ENCODE measurements at places on chromosomes 4 and X.
A peak's percentile ranks its signal among the peaks of the same experiment; 100 is the strongest.

DNA sequence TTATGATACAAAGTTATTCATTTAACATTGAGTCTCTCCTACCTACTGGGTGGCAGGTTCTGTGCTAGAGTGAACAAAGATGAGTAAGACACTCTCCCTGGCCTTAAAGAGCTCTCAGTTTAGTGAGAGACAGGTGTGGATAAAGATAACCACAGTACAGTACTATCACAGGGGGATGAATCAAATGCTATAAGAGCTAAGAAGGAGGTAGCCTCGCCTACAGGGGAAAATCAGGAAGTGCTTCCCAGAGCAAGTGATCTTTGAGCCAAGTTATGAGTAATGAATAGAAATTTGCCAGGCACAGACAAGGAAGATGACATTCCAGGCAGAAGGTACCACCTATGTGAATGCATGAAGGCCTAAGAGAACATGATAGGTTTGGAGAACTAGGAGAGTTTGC, 3.4 kb upstream of the IGBP1 start:
- no peak for DNase-seq

DNA sequence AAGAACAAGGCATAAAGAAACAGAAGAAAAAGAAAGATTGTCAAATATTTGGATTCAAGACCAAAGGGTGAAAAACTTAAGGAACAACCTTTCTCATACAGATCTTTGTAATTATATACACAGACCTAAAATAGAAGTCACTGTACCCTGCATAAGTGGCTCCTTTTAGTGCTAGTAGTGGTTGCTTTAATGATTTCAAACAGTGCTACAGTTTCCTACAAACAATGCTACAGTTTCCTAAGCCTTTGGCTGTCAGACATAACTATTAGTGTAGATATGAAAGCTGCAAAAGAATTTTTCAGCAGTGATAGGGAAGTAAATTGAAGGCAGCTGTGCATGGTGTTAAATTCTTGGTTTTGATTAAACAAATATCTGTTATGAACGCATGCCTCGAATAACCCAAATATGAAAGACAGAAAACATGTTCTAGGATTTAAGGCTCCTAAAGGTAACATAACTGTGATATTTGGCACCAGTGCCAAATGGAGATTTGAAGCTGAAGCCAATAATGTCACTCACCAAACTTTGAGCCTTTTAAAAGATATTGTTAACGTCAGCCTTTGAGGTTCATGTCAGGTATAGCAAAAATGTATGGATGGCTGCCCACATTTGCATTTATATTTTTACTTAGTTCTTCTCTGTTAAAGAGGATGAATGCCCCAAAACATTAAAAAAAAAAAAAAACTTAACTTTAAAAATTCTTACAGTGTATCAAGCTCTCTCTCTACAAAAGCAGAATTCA, 36.6 kb downstream of the SMARCAD1 start:
- no peak for DNase-seq

- peak; percentile 49 for DNase-seq
These were observed 50.4 kb downstream of the MGARP start for GRCh38 chr4:139229534-139230039.

GRCh38 chr4:122458625-122459024, 2.1 kb upstream of the IL2 start:
- DNase-seq: peak; percentile 10

DNA sequence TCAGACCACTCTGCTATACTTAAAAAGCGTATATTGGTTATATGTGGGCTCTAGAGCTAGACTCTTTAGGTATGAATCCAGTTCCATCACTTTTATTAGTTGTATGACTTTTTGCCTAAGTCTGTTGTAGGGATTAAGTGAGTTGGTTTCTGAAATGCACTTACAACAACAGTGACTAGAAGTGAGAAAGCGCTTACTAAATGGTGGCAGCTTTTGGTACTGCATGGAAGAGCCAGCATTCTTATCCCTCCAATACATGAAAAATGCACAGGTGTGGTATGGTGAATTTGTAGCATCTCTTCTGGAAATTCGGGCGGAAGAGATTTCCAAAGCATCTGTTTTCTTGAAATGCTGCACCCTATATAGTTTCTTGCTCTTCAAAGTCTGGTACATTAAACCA, 117.1 kb downstream of the SPANXA1 start:
- no peak for DNase-seq

GRCh38 chrX:45479196-45479834, 278.6 kb upstream of the DIPK2B start:
- peak; percentile 13 for DNase-seq

GRCh38 chr4:122806981-122807679, 19.5 kb upstream of the FGF2 start:
- no peak for DNase-seq

GRCh38 chr4:174593701-174594100, 71.4 kb upstream of the HPGD start:
- no peak for DNase-seq

- no peak for DNase-seq
These were observed 23.0 kb downstream of the GAK start for GRCh38 chr4:909131-909571.

DNA sequence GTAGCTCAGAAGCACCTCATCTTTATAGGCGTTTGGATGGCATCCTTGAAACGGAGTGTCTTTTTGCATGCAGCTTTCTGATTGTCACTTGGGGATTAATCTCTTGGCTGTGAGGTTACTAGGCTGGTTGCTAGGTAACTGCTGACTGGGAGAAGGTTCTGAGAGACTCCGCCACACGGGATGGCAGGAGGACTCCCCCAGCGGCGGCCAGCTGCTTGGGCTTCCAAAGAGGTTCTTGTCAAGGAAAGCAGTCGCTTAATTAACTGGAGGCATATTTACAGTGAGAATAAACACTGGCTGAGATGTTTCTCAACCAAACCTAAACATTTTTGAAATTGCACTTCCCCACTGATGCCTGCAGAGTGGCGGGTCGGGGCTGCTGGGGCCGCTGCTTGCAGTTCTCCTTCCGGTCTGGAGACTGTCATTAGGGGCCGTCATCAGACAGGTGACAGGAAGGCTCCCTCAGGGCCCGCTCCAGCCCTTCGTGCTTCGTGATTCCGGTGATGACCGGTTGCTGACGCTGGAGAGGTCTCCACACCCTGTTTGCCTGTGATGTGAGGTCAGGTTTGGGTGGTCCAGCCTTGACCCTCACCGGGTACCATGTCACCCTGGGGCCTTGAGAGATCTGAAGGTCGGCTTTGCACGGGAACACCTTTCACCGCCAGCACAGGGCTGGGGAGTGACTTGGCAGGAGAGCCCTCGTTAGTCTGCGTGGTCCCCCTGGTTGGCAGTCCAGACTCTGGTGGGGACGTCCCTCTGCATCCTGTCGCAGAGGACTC, 9.1 kb downstream of the NSG1 start:
- no peak for DNase-seq

DNA sequence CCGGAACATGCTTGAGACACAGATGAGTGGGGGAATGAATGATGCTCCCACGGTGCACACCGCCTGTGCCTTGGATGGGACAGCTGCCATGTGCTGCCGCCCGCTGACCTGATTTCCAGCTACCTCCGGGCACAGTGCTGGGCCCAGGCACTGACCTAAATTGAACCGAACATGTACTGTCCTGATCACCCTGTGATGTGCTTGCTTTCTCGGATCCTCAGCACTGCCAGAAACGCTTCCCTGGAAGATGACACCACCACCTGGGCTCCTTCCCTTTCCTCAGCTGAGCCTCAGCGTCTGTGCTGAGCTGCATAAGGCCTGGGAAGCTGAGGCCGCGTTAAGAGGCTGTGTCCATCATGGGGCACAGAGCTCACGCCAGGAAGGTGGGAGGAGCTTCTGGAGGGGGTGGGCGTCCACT, 39.3 kb upstream of the MXD4 start:
- no peak for DNase-seq

- DNase-seq: no peak
These were observed 98.3 kb downstream of the ARHGAP24 start for GRCh38 chr4:85573270-85573669.

- no peak for DNase-seq
These were observed 109.6 kb upstream of the KIT start for GRCh38 chr4:54548098-54548620.

GRCh38 chr4:107893171-107894137, 37.9 kb upstream of the CYP2U1 start:
- DNase-seq: no peak

- DNase-seq: no peak
These were observed 31.5 kb upstream of the IL21 start for GRCh38 chr4:122652379-122652778.

GRCh38 chrX:143754183-143754582, 33.6 kb upstream of the SPANXN2 start:
- no peak for DNase-seq

DNA sequence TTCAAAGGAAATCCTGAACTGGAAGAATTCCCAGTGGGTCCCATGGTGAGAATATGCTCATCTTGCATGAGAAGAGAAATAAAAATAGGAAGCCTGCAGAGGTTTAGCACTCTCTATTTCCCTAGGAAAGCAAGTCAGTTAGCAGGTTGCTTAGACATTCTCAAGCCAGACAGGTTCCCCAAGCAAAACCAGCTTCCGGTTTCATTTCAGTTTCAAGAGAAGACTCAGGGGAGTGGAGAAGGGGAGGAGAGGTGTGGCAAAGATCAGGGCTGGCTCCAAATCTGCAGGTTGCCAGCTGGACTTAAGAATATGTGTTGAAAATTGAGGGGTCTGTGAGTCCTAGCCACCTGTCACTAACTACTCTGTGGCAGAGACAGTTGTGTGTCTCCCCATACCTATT, 107.5 kb downstream of the CLNK start:
- DNase-seq: no peak

DNA sequence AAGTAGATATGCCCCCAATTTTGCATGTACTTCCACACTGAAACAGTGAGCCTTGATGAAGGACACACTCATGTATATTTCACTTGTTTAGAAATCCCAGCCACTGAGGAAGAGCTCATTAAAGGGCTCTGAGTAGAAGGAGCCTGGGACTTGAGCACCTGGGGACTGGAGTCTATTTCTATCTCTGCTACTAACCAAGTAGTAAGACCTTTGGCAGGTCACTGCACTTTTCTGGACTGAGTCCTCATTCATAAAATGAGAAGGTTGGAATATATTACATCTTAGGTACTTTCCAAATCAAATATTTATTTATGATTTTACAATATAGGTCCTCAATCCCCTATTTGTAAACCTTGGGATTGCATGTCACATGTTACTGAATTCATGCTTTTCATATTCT, 78.2 kb upstream of the C4orf54 start:
- DNase-seq: no peak

DNA sequence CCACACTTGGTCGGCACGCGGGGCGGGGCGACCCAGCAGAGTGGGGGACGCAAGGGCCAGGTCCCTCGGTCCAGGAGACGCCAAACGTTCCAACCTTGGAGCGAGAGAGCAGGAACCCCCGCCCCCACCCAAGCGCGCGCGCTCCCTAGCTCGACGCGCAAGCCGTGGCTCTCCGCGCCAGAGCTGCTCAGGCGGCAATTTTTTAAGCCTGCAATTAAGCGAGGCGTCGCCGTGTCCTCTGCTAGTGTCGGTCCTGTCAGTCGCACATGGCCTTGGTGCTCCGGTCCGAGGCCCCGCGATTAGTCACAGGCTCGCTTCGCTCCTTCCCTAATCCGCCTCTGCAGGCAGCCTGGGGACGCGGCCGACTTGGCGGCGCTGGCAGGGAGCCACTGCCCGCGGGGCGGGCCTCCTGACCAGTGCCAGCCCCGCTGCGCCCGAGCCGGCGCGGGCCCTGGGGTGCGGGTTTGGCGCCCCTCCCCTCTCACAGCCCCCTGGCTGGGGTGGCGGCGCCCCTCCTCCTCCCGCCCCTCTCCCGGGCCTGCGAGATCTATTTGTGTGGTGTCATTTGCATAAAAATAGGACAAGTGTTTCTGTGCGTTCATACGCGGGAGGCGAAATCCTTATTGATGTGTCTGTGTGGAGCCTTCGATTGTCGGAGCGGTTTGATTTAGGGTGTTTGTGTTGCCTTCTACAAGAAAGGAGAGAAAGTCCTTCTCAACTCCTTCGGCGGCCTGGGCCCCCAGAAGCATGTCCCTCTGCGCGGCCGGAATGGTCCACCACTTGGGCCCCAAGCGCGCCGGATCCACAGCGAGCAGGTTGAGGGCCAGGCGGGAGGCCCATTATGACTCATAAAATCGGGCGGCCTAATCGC, 9.8 kb upstream of the BCOR start:
- DNase-seq: no peak

DNA sequence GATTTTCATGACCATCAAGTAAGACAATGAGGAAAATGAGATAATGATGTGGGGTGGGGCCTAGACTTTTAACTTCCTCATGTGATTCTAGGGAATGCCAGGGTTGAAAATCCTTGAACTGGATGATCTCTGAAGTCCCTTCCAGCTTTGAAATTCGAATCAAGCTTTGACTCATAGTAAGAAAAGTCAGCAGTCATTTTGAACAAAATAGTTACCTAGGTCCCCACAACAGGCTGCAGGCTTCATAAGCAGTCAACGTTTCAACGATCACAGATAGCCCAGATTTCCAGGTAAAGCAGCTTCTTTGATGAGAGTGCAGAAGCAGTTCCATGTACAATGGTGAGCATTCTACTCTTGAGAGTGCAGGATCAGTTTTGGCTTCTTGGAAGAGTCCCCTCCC, 93.7 kb downstream of the GRIA3 start:
- DNase-seq: no peak

GRCh38 chr4:152281822-152282221, 254.1 kb downstream of the FBXW7 start:
- no peak for DNase-seq

DNA sequence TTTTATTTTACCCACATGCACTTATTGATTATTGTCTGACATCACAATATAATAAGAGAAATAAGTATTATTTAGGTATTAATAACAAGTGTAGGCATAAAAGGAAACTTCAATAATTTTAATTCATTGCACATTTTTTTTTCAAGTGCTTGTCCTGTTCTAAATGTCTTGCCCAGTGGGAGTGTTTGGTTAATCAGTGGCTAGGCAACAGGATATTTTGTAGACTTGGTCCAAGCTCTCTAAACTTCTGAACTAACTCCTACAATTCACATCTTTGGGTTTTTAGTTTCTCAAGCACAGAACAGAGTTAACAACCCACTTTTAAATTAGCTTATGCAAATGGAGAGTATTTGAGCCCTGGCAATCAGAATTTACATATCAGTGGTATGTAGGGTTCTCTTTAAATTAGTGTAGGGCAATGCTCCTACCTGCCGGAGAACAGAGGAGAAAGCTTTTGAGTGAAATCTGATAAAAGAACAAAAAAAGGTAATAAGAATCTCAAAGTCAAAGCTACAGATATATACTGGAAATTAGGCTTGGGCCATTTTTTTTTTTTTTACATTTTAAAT, 353.5 kb downstream of the ADGRL3 start:
- no peak for DNase-seq

DNA sequence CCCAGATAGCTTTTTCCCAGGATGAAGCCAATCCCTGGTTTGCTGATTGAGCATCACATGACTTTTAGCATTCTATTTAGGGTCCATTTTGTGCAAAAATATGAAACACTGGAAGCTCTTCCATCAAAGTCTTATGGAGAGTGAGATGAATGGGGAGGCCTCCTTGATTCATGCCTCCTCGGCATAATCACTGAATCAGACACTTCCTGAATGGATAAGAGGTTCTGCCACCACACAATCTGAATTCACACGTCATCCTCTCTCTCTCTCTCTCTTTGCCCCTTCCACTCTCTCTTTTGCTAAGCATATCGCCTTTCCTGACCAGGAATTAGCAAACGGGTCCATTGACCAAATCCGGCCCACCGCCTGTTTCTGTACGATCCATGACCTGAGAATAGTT, 68.7 kb downstream of the CRMP1 start:
- DNase-seq: no peak

GRCh38 chrX:34563804-34564203, 93.3 kb downstream of the TMEM47 start:
- peak; percentile 62 for DNase-seq

- no peak for DNase-seq
These were observed 93.4 kb upstream of the SHOX start for GRCh38 chrX:537151-537550.

Data from kidney capillary endothelial cell (primary cell).